ENCODE measurements at places on chromosomes 13 and 19.

- DNase-seq = no peak
These were observed 1124.8 kb upstream of the PRR20A start for GRCh38 chr13:56015919-56016318.

GRCh38 chr13:50441130-50441529, 402.4 kb downstream of the DLEU7 start:
- no peak for DNase-seq

- no peak for DNase-seq
These were observed 5.4 kb downstream of the IGSF23 start for GRCh38 chr19:44618640-44619357.

GRCh38 chr13:109160887-109161669, 531.7 kb downstream of the MYO16 start:
- no peak for DNase-seq

DNA sequence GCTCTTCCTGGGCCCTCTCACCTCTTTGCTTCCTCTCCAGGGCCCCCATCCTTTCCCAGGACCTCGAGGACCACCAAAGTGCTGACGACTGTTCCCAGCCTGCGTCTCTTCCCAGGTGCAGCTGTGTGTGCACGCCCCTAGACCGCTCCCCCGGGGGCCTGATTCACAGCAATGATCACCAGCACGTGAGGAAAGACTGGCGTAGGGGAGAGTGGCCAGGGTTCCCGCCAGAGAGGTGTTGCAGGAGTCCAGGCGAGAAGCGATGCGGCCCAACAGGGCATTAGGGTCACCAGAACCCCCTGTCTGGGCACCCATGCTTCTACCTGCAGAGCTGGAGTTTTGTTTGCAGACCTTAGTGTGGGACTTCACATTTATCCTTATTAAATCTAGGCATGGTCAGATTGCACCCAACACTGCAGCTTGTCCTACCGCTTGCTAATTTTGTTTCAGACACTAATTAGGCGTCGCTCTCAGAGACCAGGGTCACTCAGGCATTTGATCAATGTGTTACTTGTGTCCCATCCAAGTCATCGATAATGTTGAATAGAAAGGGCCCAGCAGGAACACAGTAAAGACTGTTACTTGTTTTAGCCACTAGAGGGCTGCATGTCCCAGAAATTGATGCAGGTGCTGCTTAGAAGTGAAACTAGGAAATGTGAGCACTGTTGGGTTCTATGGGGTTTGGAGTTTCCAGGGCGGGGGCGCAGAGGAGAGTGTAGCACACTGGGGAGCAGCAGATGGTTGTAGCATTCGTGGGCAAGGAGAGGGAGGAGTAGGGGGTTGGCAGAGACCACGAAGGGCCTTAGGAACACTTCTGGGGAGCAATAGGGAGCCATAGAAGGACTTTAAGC, 53.2 kb downstream of the CDADC1 start:
- DNase-seq = no peak
